Activated T-cell treated with anti-CD3 and anti-CD28 coated beads, Interleukin-2, amount 50 U/mL, for 72 hours (primary cell): ENCODE measurements at places on chromosomes 4 and X.

- no peak for DNase-seq
These were observed 4.1 kb upstream of the CSF2RA start for GRCh38 chrX:1264556-1264955.

DNA sequence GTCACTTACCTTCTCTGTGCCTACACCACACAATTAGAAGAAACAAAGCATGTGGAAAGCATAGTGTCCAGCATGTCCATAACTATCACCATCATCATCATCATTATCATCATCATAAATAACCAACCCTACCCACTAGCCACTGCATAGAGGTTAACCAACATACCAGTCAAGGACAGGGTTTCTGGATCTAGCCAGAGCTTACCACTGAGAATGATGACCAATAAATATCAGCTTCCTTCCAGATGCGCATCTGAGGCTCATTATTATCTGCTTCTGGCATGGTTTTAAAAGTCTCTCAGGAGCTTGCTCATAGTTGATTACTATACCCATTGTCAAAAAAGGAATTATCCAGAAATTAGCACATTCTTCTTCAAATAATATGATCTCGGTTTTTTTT, 25.5 kb upstream of the MYOZ2 start:
- no peak for DNase-seq

DNA sequence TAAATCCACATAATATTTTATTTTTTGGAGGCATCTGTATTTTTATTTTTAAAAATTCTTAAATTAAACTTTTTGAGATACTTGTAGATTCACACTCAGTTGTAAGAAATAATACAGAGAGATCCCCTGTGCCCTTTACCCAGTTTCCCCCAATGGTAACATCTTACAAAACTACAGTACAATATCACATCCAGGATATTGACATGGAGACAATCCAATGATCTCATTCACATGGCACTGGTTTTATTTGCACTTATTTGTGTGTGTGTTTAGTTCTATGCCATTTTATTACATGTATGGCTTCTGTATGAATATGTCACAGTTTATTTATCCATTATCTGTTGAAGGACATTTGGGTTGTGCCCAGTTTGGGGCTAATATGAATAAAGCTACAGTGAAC, 35.5 kb upstream of the EIF1AX start:
- DNase-seq, result no peak

DNA sequence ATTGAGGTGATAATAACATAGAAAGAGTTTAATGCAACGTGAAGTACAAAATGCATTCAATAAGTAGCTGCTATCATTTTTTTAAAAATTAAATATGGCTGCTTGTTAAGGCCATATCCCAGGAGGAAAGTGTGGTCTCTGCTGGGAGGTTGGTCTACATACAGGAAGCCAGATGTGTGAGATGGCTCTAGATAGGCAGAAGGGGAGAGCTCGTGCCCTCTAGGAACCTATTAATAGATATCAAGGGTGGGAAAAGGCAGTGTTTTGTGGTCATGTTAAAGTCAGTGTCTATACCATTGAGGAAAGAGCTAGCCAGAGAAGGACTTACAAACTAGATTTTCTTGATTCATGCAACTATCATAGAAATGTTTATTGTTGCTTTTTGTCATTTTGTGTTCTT, 140.5 kb downstream of the KLHL8 start:
- DNase-seq, result no peak

DNA sequence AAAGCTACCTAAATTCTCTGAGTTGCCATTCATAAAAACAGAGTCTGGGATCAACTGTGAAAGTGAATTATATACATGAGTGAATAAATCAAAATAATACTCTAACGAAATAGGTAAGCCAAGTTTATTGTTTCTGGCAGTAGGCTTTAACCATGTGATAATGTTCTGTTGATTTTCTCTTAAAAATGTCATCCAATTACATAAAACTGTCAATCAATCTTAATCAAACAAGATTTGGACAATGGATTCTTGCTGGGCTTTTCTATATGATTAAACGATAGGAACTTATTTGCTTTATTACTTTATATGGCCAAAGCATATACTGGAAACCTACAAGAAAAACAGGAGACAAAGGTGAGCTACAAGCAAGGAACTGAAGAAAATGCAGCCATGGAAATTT, 148.8 kb downstream of the INPP4B start:
- DNase-seq, result no peak

- DNase-seq, result no peak
These were observed 182.2 kb upstream of the ATOH1 start for GRCh38 chr4:93646233-93646930.

DNA sequence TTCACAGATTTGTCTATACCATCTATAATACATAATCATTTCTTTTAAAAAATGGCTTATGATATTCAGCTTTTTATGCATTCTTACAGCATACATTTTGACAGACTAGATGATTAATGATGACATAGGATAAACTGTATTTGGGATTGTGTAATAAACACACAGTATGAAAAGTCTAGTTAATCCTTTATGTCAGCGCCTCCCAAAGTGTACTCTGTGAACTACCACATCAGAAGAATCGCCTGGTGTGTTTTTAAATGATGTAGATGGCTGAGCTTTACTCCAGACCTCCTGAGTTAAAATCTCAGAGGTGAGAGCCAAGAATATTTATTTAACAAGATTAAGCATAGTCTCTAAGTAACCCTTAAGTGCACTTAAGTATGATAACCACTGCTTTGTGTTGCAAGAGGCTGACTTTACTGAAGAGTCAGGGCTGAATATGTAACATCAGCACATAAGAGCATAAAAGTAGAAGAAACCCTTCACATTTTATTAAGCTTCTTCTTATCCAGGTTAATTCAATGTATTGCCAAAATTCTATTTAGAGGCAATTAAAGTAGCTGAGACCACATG, 104.2 kb downstream of the ANK2 start:
- no peak for DNase-seq

DNA sequence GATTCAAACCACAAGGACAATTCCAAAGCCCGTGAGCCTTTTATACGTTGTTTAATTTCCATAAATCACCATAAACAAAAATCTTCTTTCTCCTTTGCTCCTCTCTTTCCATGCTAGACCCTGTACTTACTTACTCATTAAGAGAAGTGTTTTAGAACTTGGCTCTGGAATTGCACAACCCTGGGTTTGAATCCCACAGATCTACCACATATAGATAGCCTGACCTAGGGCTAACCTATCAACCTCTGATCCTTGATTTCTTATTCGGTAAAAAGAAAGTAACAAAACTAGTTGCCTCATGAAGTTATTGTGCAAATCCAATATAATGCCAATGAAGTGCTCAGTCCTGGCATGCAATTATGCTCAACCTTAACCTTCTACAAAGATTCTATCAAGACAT, 68.8 kb downstream of the ZAR1 start:
- no peak for DNase-seq

DNA sequence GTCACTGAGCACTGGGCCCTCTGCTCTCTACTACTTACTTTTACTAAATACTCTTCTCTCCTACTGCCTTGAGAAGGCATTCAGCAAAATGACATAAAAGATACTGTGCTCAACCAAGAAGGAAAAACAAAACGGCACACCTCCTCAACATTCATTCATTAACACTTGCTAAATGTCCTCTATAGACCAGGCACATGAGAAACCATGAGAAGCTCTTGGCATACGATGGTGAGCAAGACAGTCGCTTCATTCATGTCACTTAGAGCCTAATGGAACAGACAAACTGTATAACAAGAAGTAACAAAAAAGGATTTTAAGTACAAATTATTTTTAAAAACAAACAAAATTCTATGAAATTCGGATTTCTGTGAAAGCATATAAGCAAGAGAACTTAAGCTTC, 38.7 kb downstream of the COL25A1 start:
- no peak for DNase-seq

- no peak for DNase-seq
These were observed 57.2 kb downstream of the DIPK2B start for GRCh38 chrX:45143455-45143854.

GRCh38 chrX:97587171-97587570, 703.5 kb downstream of the RPA4 start:
- DNase-seq, result no peak

GRCh38 chr4:37686373-37687193, at the start of gene RELL1:
RELL1 (minus strand) TSS chr4:37686376; CDS start chr4:37686287, 89 bp downstream.
- DNase-seq, result peak; percentile 98

- DNase-seq, result no peak
These were observed 2092.4 kb upstream of the TENM3 start for GRCh38 chr4:180150818-180151217.

GRCh38 chr4:71518283-71518989, 179.6 kb downstream of the SLC4A4 start:
- no peak for DNase-seq

DNA sequence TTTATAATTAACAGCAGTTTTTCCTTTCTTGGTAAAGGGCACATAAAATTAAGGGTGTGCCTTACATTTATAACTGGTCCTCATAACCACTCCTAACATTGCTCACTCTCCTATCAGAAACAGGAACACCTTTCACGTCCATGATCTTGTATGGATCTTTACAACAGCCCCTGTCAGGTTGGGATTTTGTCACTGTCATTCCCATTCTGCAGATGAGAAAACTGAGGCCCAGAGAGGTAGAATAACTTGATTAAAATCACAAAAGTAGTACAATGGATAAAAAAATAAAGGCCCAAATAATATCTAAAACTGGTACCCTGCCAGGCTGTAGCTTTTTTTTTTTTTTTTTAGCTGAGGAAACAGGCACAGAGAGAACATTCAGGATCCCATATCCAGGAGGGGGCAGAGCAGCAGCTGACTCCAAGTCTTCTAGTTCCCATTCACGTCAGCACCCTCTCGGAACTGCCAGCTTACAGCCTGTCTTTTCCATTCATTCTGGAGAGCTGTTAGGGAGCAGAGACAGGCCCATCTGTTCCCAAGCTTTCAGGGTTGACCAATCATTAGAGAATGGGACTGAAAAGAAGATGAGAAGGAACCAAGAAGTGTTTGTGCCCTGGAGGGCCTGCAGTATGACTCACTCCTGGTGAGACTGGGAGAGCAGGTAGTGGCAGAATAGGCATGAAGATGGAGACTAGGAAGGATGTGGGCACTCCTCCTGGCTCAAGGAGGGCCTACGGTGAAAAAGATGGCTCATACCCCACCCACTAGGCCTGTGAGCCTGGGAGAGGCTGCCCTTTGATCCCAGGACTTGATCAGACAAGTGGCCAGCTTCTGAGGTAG, 7.3 kb downstream of the SUV39H1 start:
- DNase-seq, result no peak

GRCh38 chr4:39367166-39367565, 1.0 kb upstream of the RFC1 start:
- no peak for DNase-seq

DNA sequence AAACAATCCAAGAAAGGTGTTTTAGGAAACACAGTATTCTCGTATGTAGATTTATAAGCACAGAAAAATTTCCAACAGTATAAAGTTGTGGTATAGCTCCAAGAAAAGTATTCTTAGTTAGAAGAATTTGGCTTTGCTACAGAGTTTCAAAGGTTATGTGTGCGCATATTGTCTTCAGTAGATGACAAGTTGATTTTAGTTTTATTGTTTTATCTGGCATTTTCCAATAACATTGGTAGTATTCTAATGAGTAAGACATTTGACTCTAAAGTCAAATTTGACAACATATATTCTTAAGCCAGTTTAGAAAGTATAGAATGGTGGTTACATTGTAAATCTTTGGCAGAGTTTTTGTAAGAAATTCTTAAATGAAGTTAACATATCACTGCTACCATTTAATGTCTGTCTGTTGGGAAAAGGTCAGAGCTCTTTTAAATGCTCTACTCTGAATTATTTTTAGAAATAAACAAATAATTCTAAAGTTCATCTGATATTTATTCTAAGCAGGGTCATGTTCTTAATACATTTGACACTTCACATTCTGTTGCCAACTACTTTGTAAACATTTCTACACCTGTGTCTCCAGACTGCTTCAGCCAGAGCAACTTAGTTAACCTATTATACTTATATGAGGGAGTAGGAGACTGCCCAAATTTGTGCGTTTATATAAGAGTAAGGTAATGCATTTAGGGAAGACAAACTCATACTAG, 30.0 kb downstream of the CLCN3 start:
- no peak for DNase-seq

GRCh38 chr4:139083607-139083955, 68.0 kb downstream of the NOCT start:
- DNase-seq, result peak; percentile 75

DNA sequence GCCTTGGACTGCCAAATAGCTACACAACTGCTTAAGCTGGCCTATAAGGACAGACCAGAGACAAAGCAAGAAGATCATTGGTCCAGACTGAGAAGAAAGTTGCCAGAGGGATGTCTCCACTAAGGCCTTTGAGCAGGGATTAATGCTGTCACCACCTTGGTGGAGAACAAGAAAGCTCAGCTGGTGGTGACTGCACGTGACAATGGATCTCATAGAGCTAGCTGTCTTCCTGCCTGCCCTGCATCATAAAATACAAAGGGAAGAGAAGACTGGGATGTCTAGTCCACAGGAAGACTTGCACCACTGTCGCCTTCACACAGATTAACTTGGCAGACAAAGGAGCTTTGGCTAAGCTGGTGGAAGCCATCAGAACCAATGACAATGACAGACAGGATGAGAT, 40.5 kb upstream of the FAM120C start:
- DNase-seq, result no peak

DNA sequence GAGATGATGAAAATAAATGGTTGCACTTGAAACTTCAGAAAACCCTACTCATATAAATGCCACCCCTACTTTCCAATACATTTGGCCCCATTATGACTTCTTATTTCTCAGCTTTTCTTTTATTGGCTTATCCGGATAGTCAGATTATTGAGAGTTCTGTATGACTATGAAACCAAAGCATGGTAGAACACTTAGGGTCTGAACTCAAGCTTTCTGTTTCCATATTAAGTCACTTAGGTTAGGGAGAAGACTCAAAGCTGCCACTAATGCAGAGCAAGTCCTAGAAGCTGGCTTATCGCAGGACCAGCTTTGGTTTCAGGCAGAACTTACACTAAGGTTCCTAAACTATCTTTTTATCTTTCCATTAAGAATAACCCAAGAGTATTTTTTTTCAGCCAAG, 229.9 kb upstream of the CPEB2 start:
- DNase-seq, result no peak

DNA sequence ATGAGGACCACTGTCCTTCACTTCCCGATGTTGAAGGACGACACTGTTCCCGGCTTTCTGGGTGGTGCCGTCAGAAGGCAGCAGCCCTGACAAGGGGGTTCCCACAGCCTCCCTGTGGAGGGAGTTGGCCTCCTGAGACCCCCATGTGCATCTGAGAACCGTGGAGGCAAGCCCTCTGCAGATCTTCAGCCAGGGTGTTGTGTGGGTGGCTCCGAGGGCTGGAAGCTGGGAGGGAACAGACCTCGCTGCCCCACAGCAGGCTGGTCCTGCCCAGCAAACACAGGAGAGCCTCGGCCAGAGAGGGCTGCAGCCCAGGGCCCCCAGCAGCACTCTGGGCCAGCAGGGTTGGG, 16.2 kb downstream of the DGKQ start:
- no peak for DNase-seq

GRCh38 chrX:48894891-48895290, 2.7 kb downstream of the TIMM17B start:
- no peak for DNase-seq

- no peak for DNase-seq
These were observed 13.2 kb upstream of the CTSO start for GRCh38 chr4:155966731-155967395.
